ENCODE measurements at places on chromosomes 5 and 9.

GRCh38 chr5:66963559-66963971 lies 233.0 kb downstream of the CD180 start:
- DNase-seq, result no peak

GRCh38 chr5:153959134-153959957 lies 79.4 kb downstream of the FAM114A2 start:
- no peak for DNase-seq

- no peak for DNase-seq
Observed at GRCh38 chr5:6496207-6496584, 47.5 kb downstream of the UBE2QL1 start.

DNA sequence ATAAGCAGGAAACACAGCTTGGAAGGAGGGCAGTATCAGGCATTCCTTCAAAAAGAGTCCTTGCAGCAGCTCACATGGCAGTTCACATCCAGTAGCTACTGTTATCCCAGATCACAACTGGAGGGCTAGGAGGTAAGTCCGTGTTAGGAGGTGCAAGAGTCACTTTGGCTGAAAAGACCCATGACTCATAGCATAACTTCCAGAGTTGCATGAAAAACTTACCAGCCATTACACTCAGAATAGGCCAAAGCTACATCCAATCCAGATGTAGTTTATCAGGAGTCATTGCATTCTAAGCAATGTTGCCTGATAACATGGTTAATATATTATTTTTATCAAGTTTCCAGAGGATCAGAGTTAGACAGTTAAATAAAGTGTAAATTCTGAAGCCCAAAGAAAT lies 1126.4 kb upstream of the SEMA6A start:
- no peak for DNase-seq

- DNase-seq, result no peak
Observed at GRCh38 chr5:123429993-123430392, 6.8 kb upstream of the CEP120 start.

DNA sequence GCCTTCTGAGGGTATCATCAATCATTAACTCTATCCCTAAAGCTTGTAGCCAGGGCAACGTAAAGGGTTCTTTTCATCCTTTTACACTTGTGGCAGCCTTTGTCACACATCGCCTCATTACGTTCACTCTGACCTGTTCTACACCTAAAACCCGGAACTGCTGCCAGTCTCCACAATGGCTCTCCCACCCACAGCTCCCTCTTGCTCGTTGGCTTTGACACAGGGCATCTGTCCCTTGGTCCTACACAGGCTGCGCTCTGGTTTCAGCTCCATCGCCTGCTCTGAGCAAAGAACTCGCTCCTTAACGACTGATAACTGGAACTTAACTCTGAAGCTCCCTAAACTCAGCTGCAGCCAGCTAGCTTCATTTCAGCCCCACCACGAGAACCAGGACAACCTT lies 112.8 kb upstream of the CTNND2 start:
- no peak for DNase-seq

DNA sequence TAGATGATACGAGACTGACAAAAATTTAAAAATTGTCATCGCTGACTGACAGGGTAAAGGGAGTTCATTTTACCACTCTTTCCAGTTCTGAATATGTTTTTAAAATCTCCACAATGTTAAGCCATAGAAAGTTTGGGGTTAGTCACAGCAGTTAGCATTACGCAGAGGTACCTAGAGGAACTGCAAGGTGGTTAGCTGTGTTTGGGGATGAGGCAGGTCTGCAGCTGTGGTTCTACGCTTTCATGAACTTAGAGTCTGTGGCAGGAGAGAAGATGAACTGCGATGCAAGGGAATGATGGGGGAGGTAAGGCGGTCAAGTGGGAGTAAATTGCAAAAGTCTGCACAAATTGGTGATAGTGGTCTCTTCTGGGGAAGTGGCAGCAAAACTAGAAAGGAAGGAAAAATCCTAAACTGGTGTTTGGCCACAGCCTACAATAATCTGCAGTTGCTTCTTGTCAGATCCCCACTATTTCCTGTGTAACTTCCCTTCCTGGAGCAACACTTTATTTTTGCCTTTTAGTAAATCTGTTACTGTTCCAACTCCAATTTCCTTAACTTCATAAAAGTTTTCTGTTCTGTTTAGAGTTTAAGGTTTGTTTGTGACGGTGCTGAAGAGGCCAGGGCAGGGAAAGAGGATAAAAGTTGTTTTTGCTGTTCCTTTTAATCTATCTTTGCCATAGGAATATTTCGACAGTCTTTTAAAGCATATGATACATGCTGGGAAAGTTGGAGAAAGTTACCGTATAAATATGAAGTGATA lies 38.6 kb upstream of the SNX2 start:
- no peak for DNase-seq

DNA sequence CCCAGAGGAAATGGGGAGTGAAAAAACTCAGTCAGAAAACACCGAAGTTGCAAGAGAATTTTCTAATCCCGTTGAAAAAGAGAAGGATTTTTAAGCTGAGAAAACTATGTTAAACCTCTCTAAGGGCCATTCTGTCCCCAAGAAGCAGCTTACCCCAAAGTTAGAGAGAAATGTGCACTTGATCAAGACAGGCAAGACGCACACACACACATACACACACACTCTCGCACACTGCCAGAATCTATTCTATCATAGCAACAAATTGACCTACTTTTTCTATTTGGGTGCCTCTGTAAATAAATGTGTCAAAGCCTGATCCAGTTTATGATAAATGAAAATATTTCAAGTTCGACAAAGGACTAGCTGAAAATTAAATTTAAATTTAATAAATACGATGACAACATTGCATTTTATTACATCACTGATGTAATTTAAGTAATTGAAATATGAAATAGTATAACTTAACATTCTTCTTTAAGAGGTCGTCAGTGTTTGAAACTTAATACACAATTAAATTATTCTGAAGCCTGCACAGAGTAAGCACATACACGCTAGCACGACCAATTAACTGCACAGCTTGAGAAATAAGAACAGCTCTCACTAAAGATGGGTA lies 5.9 kb downstream of the NFIL3 start:
- DNase-seq, result no peak

DNA sequence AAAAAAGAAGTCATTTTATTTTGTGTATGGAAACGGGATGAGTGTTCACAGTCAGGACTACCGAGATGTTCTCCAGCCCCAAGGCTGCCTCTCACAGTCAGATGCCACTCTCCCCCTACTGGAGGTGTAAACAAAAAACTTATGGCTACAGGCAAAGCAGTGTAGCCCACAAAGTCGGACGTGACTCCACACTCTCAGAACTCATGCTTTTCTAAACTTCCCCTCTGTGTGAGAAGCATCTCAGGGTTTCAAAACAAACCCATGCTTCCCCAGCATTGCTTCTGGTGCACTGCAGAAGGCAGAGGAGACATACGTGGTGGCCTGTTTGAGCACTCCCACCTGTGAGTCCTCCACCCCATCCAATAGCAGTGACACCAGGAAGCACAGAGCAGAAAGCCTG lies 580.3 kb downstream of the BNC2 start:
- DNase-seq, result no peak

DNA sequence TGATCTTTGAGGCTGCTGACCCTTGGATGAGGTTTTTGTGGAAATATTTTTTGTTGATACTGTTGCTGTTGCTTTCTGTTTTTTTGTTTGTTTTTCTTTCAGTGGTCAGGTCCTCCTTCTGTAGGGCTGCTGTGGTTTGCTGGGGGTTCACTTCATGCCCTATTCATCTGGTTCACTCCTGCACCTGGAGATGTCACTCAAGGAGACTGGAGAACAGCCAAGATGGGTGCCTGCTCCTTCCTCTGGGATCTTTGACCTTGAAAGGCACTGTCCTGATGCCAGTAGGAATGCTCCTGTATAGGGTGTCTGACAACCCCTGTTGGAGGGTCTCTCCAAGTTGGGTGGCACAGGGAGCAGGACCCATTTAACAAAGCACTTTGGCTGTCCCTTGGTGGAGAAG lies 67.0 kb upstream of the ACTBL2 start:
- DNase-seq, result no peak

DNA sequence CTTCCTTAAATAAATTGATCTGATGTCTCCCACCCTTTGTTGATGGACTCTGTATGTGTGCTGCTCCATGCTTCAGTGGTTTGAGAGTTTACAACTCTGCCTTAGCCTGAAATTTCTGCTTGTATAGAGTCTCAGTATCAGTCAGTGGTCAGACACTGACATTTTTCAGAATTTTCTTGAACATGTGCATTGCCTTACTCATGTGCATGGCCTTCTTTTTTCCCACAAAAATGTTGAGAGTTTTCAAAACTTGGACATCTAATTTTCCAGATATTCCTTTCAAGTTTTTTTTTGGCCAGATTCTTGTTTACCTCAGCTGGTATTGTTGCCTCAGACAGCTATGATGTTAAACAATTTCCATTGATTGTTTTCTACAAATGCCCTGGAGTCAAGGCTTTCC lies 427.1 kb upstream of the CHD1 start:
- DNase-seq, result no peak

DNA sequence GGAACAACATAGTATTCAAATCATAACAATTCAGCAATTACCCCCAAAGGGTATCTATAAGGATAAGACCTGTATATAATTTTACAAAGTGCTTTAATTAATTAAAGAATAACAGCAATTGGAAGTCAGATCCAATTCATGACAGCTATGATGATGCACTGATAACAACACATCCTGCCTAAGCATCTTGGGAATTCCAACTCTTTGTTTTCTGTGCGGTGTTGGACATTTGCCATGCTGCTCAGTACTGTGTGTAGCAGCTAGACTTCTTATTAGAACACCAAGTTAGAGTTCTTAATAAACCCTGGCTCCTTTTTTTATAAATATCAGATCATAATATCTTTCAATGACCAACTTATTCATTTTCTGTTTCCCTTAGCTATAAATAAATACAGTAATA lies 209.0 kb downstream of the SEC61B start:
- no peak for DNase-seq

All from stimulated activated CD8-positive, alpha-beta memory T cell treated with anti-CD3 and anti-CD28 coated beads, Interleukin-2, amount 100 ng/mL, for 1 hour (primary cell).